ENCODE measurements at places on chromosomes 12 and 14.

DNA sequence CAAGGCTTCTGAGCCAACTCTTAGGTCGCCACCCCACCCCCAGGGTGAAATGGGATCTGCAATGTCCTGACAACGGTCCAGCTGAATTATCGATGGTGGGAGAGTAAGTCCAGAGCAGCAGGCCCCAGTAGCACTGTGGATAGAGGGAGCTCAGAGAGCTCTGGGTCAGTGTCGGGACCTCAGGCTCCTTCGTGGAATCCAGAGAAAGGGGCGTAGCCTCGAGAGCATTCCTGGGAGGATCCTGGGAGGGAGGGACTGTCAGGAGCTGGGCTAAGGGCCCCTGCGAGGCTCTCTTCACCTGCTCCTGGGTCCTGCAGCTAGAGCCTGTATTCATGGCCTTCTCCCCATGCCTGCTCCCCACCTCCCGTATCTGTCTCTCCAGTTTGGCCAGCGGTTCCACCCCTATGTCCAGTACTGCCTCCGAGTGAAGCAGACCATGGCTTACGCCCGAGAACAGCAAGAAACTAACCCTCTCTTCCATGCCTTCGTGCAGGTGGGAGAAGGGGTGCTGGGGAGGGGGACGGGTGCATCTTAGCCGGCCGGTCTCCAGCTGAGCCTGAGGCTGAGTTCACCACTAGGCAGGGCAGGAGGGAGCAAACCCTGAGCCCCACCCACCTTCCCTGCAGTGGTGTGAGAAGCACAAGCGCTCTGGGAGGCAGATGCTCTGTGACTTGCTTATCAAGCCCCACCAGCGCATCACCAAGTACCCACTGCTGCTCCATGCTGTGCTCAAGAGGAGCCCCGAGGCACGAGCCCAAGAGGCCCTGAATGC, 6.6 kb downstream of the PLEKHG6 start:
- DNase-seq = no peak

GRCh38 chr14:43244142-43244625, 1262.9 kb downstream of the FSCB start:
- DNase-seq = no peak

DNA sequence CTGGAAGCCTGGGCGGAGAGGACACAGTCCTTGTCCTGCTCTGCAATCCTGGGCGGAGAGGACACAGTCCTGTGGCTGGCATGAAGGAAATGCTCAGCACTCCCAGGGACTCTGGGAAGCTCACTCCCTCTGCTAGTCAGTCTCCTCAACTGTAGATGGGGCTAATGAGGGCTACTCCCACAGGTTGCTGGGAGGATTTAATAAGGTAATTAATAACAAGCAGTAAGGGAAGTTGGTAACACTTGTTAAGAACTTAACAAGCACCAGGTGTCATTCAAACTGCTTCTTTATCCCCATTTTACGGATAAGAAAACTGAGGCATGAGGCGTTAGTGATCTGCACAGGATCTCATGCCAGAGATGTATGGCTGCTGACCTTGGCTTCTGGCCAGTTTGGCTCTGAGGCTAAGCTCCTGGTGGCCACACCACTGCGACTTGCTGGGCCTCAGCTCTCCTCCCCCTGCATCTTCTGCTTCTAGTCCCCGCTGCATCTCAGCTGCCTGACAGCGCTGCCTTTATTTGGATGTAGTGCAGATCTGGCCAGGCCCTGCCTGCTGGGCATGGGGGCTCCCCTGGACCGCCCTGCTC, 54.1 kb upstream of the BEGAIN start:
- no peak for DNase-seq

GRCh38 chr12:76555797-76556196, 3.8 kb downstream of the OSBPL8 start:
- DNase-seq = no peak

- no peak for DNase-seq
These were observed 32.8 kb downstream of the RBM19 start for GRCh38 chr12:113933201-113933786.

DNA sequence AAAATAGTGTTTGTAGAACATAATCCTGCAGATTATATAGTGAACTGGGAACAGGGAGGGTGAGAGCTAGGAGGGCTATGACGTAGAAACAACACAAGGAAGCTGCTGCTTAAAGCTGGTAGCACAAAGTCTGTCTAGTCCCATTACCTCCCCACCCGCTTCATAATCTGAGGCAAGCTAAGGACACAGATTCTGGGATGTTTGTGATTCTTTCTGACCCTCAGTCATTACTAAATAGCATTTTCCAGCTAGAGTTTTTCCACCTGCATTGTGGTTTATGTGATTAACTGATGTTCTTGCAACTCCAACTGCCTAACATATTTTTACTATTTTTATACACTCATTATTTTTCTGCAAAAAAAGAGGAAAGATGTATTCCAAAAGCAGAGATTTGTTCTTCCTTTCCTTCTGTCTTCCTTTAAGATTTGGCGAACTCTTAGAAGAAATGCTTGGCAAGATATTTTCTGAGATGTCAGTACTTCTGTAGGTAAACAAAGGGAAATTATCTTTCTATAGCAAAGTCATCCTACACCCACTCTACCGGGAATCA, 293.2 kb upstream of the FAR2 start:
- no peak for DNase-seq

GRCh38 chr14:44866322-44866721, 95.4 kb downstream of the KLHL28 start:
- DNase-seq = no peak

DNA sequence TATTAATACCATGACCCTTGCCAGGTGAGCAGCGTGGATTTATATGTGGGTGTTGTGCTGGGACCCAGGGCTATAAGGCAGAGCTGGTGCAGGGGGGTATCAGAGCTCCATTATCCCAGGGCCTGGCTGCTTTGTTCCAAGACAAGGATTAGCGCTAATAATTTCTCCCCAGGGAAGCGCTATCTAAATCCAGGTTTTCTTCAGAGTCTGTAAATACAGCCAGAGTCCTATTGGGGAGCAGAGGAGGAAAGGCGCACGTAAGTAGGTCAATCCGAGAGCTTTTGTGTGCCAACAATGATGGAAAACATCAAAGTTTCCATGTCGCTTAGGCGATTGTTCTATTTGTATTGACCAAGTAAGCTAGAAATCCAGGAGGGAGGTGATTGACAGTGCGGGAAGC, 1009.7 kb downstream of the VRK1 start:
- no peak for DNase-seq

All from prostate gland (tissue), 2 donors.